ENCODE measurements at places on chromosomes 3 and 15.

- DNase-seq: no peak
Observed at GRCh38 chr3:109851854-109852253, 514.5 kb upstream of the DPPA4 start.

DNA sequence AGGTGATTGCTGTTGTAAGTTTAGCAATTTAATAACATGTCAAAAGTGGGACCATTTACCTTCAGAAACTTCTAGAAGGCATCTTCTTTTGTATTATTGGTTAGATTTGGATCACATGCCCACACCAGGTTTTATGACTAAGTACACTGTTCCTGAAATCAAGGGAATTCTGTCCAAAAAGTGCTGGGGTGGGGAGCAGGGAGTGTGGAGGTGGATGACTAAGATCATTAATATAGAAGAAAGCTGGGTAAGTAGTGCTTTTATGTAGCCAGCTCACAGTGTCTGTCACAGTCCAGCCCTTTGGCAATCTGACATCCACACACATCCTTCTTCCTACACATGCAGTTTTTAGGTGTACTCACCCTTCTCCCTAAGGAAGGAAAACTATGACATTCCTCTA is 120.0 kb downstream of the TMCO5A start:
- no peak for DNase-seq

DNA sequence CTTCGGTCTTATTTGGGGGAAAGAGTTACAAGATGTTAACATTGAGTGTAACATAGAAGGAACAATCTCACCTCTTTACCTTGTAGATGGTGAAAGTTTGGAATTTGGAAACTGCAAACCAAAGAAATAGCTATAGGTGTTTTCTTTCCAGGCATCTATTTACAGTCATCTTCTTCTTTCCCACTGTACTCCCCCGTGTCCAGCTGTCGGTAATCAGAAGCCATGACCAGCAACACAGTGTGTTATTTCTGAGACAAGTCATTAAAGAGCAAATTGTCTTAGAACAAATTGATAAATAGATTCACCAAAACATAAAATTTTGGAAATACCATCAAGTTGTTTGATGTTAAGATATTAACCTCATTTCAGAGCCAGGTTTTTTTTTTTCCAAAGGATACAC is 590.5 kb upstream of the NAALADL2 start:
- no peak for DNase-seq

- no peak for DNase-seq
Observed at GRCh38 chr3:176375519-176375918, 821.8 kb downstream of the TBL1XR1 start.

DNA sequence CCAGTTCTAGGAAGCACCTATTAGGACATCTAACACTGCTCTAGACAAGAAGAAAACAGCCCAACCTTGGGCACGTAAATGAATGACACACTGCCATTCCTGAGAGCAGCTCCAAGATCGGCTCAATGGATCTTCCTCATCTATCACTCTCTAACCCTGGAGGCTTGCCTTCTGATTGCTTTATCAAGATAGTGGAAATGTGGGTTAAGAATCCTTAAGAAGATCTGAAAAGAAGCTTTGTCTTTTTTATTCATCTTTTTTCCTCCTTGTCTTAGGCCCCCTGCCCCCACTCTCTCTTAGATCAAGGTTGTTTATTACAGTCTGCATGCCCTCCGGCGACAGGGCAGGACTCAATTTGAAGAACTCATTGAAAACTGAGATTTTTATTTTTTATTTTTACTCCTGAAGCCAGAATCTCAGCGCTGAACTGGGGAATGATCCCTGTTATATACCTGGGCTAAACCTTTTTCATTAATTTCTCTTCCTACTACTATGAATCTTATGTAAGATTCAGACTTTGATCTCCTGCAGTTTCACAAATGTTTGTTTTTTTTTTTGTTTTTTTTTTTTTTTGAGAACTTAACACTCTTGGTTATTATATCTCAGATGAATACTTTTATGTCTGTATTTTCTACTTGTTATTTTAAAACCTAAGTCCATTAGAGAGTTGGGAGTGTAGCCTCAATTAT is 219.5 kb downstream of the SV2B start:
- DNase-seq: no peak

GRCh38 chr15:52728899-52729298 is 49.7 kb upstream of the ATOSA start:
- DNase-seq: peak; percentile 51

DNA sequence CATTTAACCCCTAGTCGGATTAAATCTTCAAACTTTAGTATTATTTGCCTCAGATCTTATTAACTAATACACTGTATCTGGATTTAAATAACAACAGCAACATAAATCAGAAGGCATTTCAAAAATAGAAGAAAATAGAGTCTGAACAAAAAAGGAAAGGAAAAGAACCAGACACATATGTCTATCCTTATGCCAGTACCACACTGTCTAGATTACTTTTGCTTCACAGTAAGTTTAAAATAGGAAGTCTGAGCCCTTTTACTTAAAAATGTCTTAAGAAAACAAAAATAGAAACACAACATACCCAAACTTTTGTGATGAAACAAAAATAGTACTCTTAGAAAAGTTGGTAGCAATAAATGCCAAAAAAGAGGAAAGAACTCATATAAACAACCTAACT is 1615.8 kb downstream of the SI start:
- DNase-seq: no peak

- DNase-seq: peak; percentile 66
Observed at GRCh38 chr15:87619161-87619960, 637.2 kb downstream of the NTRK3 start.

- no peak for DNase-seq
Observed at GRCh38 chr3:53799338-53799865, 46.8 kb downstream of the CHDH start.

DNA sequence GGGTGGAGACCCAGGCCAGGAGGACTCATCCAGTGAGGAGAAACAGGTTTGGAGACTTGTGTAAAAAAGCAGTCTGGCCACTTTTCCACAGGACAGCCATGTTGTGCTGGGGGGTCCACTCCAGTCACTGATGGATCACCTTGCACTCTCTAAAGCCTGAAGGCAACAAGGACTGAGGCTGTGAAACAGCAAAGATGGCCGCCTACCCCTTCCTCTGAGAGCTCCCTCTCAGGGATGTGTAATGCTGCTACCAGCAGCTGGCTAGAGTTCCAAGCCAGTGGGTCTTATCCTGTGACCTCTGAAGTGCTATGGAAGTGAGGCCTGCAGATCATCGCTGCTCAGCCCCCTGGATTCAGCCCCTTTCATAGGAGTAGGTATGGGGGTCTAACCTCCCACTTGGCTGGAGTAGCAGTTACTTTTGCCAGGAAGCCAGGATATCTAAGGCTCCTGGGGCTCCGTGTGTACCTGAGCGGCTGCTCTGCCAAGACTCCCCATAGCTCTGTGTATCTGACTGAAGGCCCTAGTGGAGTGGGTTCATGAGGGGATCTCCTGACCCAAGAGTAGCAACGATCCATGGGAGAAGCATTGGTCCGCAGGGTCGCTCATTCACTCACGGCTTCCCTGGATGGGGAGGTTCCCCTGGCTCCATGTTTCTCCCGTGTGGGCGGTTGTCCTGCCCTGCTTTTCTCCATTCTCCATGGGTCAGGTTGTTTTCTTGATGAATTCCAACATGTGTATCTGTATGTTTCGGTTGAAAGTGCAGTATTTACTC is 69.9 kb upstream of the TNFSF10 start:
- DNase-seq: no peak

DNA sequence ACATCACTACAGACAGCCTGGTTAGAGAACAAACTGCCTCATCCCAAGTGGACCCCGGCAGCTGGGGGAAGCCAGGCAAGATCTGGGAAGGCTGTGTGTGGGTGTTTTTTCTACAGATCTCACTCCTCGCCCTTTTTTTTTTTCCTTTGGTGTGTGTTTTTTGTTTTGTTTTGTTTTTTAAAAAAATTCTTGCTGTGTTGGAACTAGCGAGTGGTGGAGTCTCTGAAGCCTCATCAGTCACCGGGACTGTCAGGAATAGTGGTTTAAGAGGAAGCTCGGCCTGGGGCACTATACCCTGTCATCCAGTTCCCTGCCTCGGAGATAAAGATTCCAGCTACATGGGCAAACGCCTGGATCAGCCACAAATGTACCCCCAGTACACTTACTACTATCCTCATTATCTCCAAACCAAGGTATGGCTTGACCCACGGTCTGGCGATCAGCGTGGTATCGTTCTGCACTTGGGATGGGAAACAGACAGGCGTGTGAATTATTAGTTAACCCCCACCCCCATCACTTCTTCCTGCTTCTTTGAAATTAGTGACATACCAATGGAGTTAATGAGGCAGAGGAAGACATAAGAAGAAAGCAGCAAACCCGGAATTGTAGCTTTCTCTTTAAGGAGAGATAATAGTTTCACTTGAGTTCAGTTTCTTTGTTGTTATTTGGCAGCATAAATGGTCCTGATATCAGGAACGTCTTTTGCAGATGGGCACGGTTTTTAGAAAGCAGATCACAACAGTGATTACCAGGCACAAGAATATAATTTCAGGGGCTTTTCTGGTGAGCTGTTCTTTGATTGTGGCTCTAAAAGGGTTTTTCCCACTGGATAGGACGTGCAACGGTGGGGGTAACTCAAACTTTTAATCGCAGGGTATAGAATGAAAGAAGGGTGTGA is 722 bp downstream of the RBMS3 start:
- DNase-seq: no peak

GRCh38 chr3:11799791-11800190 is 46.9 kb downstream of the TAMM41 start:
- no peak for DNase-seq

- DNase-seq: no peak
Observed at GRCh38 chr3:78823434-78823833, 944.4 kb downstream of the ROBO1 start.

GRCh38 chr3:4834403-4834866 is 144.8 kb upstream of the BHLHE40 start:
- no peak for DNase-seq

DNA sequence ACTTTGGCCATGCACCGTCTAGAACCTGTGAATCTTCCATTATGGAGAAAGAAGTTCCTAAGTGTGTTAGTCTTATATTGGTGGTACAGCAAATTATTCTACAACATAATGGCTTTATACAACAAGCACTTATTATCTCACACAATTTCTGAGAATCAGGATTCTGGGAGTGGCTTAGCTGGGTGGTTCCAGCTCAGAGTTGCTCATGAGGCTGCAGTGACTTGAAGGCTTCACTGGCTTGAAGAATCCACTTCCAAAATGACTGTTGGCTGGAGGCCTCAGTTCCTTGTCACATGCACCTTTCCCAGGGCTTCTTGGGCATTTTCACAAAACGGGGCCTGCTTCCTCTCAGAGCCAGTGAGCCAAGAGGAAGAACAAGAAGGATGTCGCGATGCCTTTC is 82.3 kb upstream of the RNF7 start:
- DNase-seq: no peak

- no peak for DNase-seq
Observed at GRCh38 chr3:136070953-136071949, 105.7 kb downstream of the PPP2R3A start.

GRCh38 chr15:98776607-98777281 is 128.4 kb downstream of the IGF1R start:
- peak; percentile 60 for DNase-seq

- DNase-seq: no peak
Observed at GRCh38 chr15:48084759-48085590, 35.8 kb upstream of the SLC24A5 start.

GRCh38 chr15:52261498-52262242 is 33.9 kb downstream of the MYO5C start:
- DNase-seq: peak; percentile 62

DNA sequence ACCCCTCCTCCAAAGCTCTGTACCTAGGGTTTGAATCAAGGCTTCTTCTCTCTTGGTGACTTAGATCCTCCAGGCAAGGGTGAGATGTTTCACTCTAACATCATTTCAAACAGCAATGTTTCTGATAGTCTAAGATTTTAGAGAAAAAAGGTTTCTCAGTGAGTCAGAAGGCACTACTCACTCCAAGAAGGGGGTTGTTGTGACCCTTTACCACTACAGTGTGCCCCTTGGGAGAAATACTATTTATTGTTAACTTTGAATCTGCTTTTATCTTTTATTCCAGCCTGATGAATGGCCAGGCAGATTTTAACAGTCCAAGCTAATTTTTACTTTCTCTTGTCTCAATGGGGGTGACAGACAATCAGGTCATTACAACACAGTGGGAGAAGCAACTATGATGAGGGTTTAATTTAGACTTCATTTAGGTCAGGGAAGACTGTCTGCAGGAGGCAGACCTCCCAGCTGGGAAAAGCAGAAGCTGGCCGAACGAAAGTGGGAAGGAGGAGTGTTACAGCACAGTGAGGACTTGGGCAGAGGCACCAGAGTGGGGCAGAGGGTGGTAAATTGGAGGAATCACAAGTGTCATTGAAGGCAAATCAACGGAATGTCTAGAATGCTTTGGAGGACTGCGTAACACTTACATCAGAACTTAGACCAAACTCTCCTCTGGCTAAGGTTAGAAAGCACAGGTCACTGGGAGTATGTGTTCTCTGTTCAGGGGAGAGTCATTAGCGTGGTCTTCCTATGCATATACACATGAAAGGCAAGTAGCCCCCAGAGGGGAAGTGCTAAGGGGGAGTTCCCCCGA is 21.2 kb downstream of the ZNF860 start:
- no peak for DNase-seq

DNA sequence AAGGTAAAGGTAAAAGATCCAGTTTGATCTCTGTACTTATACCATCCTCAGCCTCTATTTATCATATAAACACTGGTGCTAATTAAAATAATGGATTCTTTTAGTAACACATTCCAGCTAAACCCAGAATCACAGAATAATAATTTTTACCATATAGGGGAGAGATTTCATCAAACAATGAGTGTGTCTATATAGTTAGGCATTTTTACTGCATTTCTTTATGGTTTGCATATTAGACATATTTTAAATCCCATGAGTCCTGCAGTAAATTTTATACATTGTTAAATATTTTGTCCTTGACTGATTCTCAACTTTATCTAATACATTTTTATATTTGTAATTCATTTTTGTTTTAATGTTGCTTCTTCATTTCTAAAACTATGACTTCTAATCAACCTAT is 323.7 kb upstream of the AGTR1 start:
- no peak for DNase-seq

- no peak for DNase-seq
Observed at GRCh38 chr3:159416856-159417255, 571.8 kb upstream of the IL12A start.

DNA sequence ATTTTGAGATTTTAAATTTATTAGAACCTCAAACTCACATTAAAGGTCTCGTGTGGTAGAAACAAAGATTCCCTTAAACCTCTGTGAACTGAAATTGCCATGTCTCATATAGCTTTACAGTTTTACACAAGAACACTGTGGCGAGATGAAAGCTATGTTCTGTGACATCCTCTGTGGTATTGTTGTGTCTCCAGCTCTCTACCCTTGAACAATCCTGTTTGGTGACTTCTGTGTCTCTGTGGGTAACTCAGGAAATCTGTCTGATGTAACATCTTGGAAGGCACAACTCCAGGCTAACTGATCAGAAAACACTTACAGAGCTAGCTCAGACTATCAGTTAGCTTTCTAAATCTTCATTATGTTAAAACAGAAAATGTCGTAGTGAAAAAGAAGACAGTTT is 318.8 kb upstream of the GBE1 start:
- DNase-seq: no peak

DNA sequence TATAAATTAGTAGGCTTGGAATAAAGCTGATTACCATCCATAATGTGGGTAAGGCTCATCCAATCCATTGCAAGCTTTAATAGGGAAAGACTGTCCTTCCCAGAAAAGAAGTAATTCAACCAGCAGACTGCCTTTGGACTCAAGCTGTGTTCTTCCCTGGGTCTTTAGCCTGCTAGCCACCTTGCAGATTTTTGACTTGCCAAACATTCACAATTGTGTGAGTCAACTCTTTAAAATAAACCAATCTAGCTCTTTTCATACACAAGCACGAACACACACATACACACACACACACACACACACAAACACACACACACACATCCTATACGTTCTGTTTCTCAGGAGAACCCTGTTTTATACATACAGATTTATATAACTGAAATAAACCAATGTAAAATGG is 248.1 kb downstream of the NAALADL2 start:
- no peak for DNase-seq

Data from GM04504 (cell line).